ENCODE measurements at places on chromosomes 16 and 17.

GRCh38 chr16:54165174-54165911 is 121.2 kb downstream of the IRX3 start:
- DNase-seq, result no peak

- peak; percentile 94 for DNase-seq
Measured at GRCh38 chr17:17403899-17404576, 72.8 kb upstream of the MED9 start.

GRCh38 chr16:88974080-88974915 is 2.7 kb downstream of the CBFA2T3 start:
- DNase-seq, result no peak

GRCh38 chr16:74596586-74596985 is 10.3 kb downstream of the GLG1 start:
- no peak for DNase-seq

- no peak for DNase-seq
Measured at GRCh38 chr17:76407509-76407908, 23.1 kb downstream of the SPHK1 start.

DNA sequence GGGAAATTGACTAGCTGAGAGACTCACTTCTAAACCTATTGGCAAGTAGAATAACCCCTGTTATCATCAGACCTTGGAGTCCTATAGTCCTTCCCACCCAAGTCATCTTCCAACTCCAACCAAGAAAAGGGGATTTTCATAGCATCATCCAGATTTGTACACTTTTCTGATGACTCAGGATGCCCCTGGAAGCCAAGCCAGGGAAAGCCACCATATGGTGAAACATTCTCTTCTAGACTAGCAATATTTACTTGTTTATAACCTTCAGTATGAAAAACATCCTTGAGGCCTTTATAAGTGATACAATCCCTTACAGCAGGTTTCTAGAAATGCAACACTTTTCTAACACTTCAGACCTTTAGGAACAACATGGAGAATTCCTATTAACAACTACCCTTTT is 618.8 kb upstream of the CDH11 start:
- no peak for DNase-seq

- DNase-seq, result peak; percentile 43
Measured at GRCh38 chr16:11201498-11202259, 54.3 kb downstream of the SOCS1 start.

GRCh38 chr16:15963307-15963910 is 14.0 kb downstream of the ABCC1 start:
- no peak for DNase-seq

- DNase-seq, result no peak
Measured at GRCh38 chr16:31064882-31065461, 9.1 kb downstream of the ZNF668 start.

- no peak for DNase-seq
Measured at GRCh38 chr17:3647769-3648555, 11.4 kb downstream of the CTNS start.

DNA sequence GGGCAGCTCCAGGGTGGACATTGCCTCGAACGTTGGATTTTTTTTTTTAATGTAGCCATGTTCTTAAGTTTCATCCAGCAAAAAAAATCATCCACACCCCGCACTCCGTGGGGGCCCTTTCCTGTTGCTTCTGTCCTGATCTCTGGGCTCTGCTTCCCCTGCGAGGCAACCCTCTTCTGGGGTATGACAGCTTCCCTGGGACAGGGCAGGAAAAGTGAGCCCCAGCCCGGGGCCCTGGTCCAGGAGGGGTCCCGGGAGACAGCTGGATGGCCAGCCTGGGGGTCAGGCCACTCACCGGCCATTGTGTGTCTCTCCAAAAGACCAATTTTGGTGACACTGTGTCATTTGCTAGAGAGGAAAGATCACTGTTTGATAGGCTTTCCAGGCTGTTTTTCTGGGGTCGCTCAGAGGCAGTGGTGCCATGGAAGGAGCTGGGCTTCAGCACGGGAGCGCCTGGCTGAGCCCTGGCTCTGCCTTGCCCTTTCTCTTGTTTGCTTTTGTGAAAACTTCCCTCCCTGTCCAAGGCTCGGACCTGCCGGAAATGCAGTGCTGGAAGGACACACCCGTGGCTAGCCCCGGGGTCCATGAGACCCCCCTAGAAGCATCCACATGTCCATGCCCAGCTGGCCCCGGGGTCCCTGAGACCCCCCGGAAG is 41.0 kb upstream of the CHMP6 start:
- DNase-seq, result no peak

DNA sequence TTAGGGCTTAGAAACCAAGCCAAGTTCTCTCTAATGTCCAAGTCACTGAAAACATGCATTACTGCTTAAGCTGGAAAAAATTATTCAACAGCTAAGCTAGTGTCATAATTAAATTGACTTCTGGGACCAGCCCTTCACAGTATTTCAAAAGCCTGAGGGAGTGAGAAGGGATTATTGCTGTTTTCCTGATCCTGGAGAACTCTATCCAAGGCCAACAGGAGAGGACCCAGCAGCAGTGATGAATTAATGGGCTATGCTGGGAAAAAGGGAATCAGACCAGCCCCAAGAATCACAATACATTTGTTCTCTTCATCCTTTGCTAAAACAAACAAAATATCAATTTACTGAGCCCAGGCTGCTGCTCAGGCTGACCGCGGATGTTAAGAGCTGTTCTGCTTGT is 34.5 kb upstream of the CLEC3A start:
- no peak for DNase-seq

- no peak for DNase-seq
Measured at GRCh38 chr16:47016700-47017133, 43.2 kb upstream of the DNAJA2 start.

GRCh38 chr16:81357711-81358260 is 43.0 kb downstream of the GAN start:
- DNase-seq, result no peak

GRCh38 chr16:78796221-78796866 is 696.9 kb downstream of the WWOX start:
- DNase-seq, result peak; percentile 33

DNA sequence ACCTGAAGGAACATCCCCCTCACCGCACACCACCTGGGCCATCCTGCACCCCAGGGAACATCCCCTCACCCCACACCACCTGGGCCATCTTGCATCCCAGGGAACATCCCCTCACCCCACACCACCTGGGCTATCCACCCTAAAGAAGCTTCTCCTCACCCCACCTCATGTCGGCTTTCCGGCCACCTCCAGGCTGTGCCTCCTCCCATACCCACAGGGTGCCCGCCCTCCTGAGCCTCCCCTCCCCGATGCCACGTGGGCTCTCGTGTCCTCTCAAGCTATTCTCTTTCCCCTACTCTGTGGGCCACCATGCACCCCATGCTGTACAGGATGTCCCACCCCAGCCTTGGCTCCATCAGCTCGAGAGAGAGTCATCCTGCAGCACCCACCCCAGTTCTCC is 18.0 kb downstream of the MYLK3 start:
- no peak for DNase-seq

DNA sequence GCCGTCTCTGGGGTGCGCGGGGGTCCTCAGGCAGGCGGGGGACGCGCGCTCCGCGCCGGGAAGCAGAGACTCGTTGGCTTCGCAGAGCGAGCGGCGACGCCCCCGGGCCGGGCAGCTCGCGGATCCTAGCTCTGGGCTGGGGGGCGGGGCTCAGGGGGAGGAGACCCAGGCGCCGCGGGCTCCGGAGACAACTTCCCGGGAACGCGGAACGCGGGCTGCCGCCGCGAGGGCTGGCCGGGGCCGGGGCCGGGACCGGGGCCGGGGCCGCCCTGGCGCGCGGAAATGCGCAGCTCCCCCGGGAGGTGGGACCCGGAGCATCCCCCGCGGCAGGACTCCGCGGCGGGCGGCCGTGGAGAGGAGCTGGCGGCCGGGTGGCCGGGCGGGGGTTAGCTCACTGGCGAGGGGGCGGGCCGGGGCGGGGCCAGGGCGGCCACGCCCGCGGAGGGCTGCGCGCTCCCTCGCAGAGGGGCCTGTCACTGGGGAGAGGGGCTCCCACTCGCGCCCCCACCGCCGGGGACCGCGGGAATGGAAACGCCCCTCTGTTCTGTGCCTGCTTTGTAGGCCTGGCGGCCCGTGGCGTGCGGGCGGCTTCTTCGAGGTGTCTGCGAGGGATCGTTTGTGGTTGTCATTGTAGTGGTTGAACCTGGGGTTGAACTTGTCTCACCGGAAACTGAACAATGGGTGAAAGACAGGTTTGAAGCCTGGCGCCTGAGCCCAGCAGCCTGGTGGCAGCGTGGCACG is at the start of gene GAS7:
GAS7 (minus strand) TSS at position 98 of the 741 bp plus-strand sequence.
- DNase-seq, result no peak

- DNase-seq, result no peak
Measured at GRCh38 chr16:64144617-64145016, 977.2 kb downstream of the CDH11 start.

GRCh38 chr17:68302666-68303065 is 11.4 kb downstream of the ARSG start:
- DNase-seq, result peak; percentile 47

GRCh38 chr16:9366048-9366969 is 274.9 kb downstream of the HAPSTR1 start:
- DNase-seq, result no peak

GRCh38 chr17:35129154-35129972 is 7.9 kb downstream of the FNDC8 start:
- no peak for DNase-seq

- no peak for DNase-seq
Measured at GRCh38 chr17:35895636-35896587, 15.8 kb upstream of the CCL5 start.

DNA sequence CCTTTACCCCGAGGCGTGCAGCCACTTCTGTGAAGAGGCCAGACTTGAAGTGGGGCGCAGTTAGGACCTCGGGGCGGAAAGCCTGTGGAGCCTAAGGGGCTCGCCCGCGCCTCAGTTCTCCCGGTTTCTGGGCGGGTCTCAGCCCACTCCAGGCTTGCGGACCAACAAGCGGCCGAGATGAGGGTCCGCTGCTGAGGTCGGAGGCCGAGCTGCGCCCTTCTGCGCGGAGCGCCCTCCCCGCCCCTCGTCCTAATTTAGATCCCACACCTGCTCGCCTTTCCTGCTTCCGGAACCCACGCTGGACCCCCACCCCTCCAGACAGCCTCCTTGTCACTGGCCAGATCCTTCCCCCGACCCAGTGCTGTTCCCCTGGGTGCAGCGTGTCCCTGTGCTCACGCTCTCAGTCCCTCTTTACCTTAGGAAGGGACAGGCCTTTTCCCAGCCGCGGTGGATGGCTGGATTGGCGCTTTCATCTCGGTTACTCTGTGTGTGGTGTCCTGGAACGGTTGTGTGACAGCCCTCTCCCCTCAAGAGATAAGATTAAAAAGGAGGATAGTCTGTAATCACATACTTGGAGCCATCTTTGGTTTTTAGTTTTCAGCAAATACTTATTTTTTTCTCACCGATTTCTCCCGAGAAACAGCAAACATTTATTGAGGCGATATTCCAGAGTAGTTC is 933 bp upstream of the ATXN7L3 start:
- DNase-seq, result no peak

DNA sequence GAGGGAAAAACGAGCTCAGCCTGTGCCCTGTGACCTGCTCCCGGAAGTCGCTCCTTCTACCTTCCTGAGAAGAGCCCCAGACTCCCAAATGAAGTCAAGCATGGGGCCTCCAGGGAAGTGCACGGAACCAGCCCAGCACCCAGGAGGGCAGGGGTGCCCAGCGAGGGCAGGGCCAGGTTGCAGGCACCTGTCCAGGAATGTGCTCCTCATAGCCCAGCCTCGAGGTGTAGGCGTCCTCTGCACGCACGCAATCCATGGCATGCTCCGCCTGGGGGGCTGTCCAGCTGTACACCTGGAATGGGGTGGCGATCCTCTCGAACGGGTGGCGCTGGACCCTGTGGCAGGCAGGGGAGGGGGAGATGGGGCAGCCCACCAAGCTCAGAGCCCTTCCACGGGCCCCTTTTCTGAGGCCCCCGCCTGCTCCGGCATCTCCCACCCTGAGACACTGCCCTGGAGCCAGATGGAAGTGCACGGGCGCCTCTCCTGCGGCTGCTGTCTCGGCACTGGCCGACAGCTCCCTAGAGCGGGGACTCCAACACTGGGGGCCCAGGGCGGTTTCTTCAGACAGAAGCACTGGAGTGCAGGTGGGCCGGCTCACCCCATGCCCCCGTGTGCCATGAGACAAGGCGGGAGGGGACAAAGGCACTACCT is 10.9 kb downstream of the CLUH start:
- no peak for DNase-seq

- DNase-seq, result peak; percentile 54
Measured at GRCh38 chr16:29775742-29776408, 2.2 kb upstream of the ZG16 start.

DNA sequence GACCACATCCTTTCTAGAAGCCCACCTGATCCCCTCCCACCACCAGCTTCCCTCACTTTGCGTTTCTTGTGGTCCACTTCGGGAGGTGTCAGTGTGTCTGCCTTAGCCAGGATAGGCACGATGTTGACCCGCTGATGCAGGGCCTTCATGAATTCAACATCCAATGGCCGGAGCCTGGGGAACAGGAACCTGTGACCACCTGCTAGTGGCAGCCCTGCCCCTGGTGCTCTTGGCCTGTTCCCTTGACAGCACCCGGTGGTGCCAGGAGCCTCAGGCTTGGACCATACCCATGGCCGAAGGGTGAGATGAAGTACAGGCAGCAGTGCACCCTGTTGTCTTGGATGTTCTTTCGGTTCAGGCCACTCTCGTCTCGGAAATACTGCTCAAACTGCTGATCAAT is 7.2 kb upstream of the MTMR4 start:
- no peak for DNase-seq

- DNase-seq, result no peak
Measured at GRCh38 chr16:30357715-30358576, 2.8 kb upstream of the CD2BP2 start.

GRCh38 chr16:21597561-21598030 is 1.8 kb upstream of the METTL9 start:
- no peak for DNase-seq

GRCh38 chr16:27531826-27532800 is 17.6 kb downstream of the GTF3C1 start:
- DNase-seq, result no peak

GRCh38 chr16:31875928-31876547 is 2.4 kb downstream of the ZNF267 start:
- no peak for DNase-seq
